ENCODE measurements at places on chromosomes 5 and 9. TPM values are rescaled to one million over a fixed set of nuclear protein-coding genes. Genes with fewer than 3 reads are reported as not detected.

Gene PPP1R2B
- total RNA-seq = not detected

DNA sequence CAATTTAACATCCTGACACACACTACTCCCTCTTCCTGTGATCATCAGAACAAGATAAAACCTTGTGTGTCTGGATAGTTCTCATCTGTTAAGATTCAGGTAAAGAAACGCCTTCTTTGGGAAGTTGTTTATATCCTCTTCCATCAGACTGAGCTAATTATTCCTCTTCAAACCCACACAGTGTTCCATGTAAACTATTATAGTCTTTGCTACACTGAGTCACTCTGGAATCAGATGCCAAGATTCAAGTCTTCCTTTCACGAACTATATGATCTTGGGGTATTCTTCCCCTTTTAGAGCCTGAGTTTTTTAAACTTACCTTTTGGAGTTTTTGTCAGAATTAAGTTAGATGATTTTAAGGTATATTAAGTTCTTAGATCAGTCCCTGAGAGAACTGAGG is 2.0 kb downstream of the OR1J1 start:
- no peak overlapping the region for H3K4me3 ChIP-seq
- no peaks in the 10 kb centered on the region for H3K4me1 ChIP-seq
- no peaks in the 10 kb centered on the region for H3K27me3 ChIP-seq
- H3K36me3 ChIP-seq = no peaks in the 10 kb centered on the region
- no peak for DNase-seq

- no peak overlapping the region for H3K27ac ChIP-seq
- H3K4me1 ChIP-seq = no peaks in the 10 kb centered on the region
- H3K27me3 ChIP-seq = no peaks in the 10 kb centered on the region
- DNase-seq = no peak
These were observed 378.1 kb downstream of the TMEM38B start for GRCh38 chr9:106072421-106072820.

GRCh38 chr5:67771791-67772190 is 443.8 kb upstream of the PIK3R1 start:
- no peak for DNase-seq
- H3K4me3 ChIP-seq = no peak overlapping the region
- no peaks in the 10 kb centered on the region for H3K36me3 ChIP-seq
- H3K4me1 ChIP-seq = peaks cover 39% of the 10 kb centered on the region

GRCh38 chr9:91825422-91825821 is 124.6 kb downstream of the ROR2 start:
- no peaks in the 10 kb centered on the region for H3K36me3 ChIP-seq
- H3K4me3 ChIP-seq = no peak overlapping the region
- peaks cover 39% of the 10 kb centered on the region for H3K4me1 ChIP-seq
- H3K27ac ChIP-seq = peak overlapping the region; percentile 74

GRCh38 chr5:149583394-149583793 is 2.1 kb downstream of the ARHGEF37 start:
- peak overlapping the region; percentile 89 for H3K27ac ChIP-seq
- no peaks in the 10 kb centered on the region for H3K36me3 ChIP-seq
- no peaks in the 10 kb centered on the region for H3K27me3 ChIP-seq
- DNase-seq = no peak
- H3K4me3 ChIP-seq = peak overlapping the region; percentile 2

GRCh38 chr5:118984602-118985001 is 3.7 kb downstream of the DTWD2 start:
- H3K4me1 ChIP-seq = peaks cover 19% of the 10 kb centered on the region
- no peak overlapping the region for H3K4me3 ChIP-seq
- H3K27me3 ChIP-seq = no peaks in the 10 kb centered on the region
- no peak overlapping the region for H3K27ac ChIP-seq
- DNase-seq = no peak

- no peaks in the 10 kb centered on the region for H3K4me1 ChIP-seq
- DNase-seq = no peak
- no peak overlapping the region for H3K27ac ChIP-seq
- no peaks in the 10 kb centered on the region for H3K36me3 ChIP-seq
- no peak overlapping the region for H3K4me3 ChIP-seq
These were observed 204.2 kb upstream of the HAPLN1 start for GRCh38 chr5:83924891-83925290.

All from esophagus muscularis mucosa (tissue), 4 donors.